SJCRH30 (cell line): ENCODE measurements at places on chromosomes 2 and 18.

GRCh38 chr18:24497031-24497754 is 36.8 kb downstream of the HRH4 start:
- DNase-seq: no peak
- H3K36me3 ChIP-seq: no peaks in the 10 kb centered on the region
- no peak overlapping the region for H3K27ac ChIP-seq
- H3K27me3 ChIP-seq: no peaks in the 10 kb centered on the region

GRCh38 chr2:177243476-177243875 is 21.1 kb downstream of the NFE2L2 start:
- no peaks in the 10 kb centered on the region for H3K27me3 ChIP-seq
- H3K4me3 ChIP-seq: no peak overlapping the region
- H3K4me1 ChIP-seq: peaks cover 45% of the 10 kb centered on the region
- H3K27ac ChIP-seq: no peak overlapping the region; the same call in 1 of the 2 replicates
- no peak for DNase-seq
- no peaks in the 10 kb centered on the region; the same call in 1 of the 2 replicates for H3K36me3 ChIP-seq

- H3K4me3 ChIP-seq: no peak overlapping the region
- H3K27ac ChIP-seq: no peak overlapping the region
- H3K27me3 ChIP-seq: no peaks in the 10 kb centered on the region
- DNase-seq: no peak
- H3K36me3 ChIP-seq: no peaks in the 10 kb centered on the region
Measured at GRCh38 chr2:206858687-206859329, 80.5 kb upstream of the CPO start.

DNA sequence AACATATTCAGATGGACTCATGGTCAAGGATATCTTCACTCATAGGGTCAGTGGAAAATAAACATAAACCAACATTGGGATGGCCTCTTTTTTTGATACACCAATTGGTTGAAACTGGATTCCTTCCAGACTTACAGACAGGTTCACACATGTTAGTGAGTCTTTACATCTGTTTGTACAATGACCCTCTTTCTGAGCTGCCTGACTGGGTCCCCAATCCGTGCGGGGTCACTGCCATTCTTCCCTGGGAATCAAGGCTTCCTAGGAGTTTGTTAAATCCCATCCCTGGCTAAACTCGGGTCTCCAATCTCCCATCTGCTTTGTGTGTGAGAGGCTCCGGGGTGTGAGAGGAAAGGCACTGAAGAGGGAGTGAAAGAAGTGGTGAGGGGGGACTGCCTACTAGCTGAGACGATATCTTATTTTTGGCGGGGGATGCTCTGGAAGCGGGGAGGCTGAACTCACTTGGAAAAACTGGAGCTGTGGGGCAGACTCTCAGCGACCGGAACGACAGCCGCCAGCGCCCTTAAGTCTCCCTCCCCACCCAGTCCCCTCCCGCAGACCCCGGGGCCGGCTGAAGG is 487 bp downstream of the STARD6 start:
- peak overlapping the region; percentile 74 for H3K4me3 ChIP-seq
- no peaks in the 10 kb centered on the region for H3K27me3 ChIP-seq
- H3K27ac ChIP-seq: peak overlapping the region; percentile 86
- H3K4me1 ChIP-seq: 0 out of 2 replicates have a peak, but pooled peaks cover 4% of the 10 kb centered on the region
- no peak for DNase-seq

DNA sequence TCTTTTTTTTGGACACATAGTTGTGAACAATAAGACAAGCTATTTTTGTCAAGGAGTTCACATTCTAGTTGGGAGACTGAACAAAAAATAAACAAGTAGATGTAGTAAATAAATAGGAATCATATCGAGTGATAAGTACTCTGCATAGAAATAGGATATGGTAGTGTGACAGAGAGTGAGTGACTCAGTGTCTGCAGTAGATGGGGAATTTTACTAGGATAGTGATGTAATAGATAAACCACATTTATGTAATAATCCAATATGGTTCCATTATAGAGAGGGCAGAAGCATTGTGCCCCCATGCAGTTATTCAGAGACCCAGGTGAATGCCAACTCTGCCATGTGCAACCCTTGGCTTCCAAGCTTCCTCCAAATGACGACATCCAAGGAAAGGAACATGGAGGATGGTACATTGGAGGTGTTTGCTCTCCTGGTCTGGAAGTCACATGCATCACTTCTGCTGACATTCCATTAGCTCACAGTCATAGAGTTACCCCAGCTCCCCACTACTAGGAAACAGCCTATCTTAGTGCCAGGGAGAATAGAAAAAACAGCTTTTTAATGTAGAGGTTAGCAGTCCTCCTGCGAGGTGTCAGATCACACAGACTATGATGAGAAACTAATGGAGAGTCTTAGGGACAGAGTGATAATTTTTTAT is 595.4 kb downstream of the NYAP2 start:
- no peak for DNase-seq
- H3K36me3 ChIP-seq: no peaks in the 10 kb centered on the region
- no peak overlapping the region for H3K27ac ChIP-seq
- H3K27me3 ChIP-seq: no peaks in the 10 kb centered on the region
- H3K4me3 ChIP-seq: no peak overlapping the region

DNA sequence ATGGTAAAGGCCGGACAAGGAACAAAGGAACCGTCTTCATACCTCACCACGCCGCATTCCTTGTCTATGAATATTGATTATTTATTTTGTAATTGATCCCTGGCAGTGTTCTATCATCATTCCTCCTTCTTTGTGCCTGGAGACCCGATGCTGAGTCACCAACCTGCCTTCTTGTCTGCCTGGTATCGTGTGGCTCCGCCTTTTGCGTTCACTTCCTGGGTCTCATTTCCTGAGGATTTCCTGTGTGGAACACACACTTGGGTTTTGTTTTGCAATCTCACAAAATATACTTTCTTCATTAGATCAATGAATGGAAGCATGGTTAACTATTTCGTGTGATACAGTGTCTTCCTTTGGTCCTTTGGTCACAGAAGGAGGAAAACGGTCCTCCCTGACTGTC is 95.5 kb upstream of the SNTG2 start:
- no peak overlapping the region for H3K4me3 ChIP-seq
- no peaks in the 10 kb centered on the region for H3K27me3 ChIP-seq
- no peak for DNase-seq
- H3K27ac ChIP-seq: no peak overlapping the region
- H3K4me1 ChIP-seq: peaks cover 22% of the 10 kb centered on the region

- H3K4me3 ChIP-seq: no peak overlapping the region
- H3K36me3 ChIP-seq: no peaks in the 10 kb centered on the region
- no peak for DNase-seq
- H3K27me3 ChIP-seq: no peaks in the 10 kb centered on the region
- no peaks in the 10 kb centered on the region for H3K4me1 ChIP-seq
Measured at GRCh38 chr18:22330508-22330907, 87.2 kb downstream of the CTAGE1 start.

DNA sequence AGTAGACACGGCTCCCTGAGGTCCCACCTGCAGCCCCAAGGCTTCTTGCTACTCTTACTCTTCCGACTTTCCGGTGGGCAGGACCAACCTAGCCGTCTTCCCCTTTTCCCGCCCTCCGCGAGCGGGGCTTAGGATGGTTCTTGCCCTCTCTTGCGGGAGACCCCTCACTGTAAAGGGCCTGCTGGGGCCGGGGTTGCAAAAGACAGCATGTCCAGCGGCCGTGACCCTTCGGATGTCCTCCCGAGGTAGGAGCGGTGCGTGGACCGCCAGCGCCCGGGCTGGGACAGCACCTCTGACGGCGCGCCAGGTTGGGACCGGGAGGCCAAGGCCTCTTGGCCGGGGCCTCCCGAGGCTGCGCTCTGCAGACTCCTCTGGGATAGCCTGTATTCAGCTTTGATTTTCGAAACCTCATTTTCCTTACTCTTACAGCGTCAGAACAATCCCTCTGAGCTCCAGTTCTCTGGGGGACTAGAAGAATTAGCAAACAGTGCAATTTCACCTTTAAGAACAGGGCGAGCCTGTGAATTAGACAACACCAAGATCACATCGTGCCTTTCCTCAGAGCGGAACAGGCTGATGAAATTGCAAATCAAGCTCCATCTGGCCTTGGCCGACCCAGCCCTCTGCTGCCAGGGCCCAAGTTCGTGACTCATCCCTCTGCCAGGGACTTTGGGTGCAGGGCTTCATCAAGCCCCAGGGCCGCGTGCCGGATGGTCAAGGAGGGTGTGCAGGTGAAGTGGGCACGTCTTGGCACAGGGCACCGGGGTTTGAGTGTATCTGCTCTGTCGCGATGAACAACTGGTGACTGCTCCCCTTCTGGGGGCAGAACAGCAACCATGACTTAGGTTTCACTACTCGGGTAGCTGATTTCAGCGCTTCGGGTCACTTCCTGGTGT is 777 bp downstream of the MOCOS start:
- H3K4me3 ChIP-seq: no peak overlapping the region
- DNase-seq: no peak
- no peaks in the 10 kb centered on the region for H3K36me3 ChIP-seq
- no peak overlapping the region for H3K27ac ChIP-seq
- H3K27me3 ChIP-seq: no peaks in the 10 kb centered on the region

DNA sequence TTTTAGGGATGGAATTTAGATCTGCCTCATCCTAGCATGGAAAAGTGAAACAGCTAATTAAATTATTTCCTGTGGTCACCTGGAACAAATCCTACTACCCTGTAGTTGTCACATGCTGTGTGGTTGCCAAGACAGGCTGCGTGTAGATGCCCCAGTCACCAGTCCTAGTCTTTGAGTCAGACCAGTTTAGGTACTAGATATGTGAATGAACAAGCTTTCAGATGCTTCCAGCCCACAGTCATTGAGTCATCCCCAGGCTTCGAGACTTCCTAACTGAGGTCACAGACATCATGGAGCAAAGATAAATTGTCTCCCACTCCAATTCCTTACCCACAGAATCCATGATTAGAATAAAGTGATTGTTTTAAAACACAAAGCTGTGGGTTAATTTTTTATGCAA is 35.8 kb upstream of the GRB14 start:
- H3K27me3 ChIP-seq: no peaks in the 10 kb centered on the region
- no peaks in the 10 kb centered on the region for H3K36me3 ChIP-seq
- no peak for DNase-seq
- no peak overlapping the region for H3K27ac ChIP-seq
- H3K4me1 ChIP-seq: no peaks in the 10 kb centered on the region
- H3K4me3 ChIP-seq: no peak overlapping the region

DNA sequence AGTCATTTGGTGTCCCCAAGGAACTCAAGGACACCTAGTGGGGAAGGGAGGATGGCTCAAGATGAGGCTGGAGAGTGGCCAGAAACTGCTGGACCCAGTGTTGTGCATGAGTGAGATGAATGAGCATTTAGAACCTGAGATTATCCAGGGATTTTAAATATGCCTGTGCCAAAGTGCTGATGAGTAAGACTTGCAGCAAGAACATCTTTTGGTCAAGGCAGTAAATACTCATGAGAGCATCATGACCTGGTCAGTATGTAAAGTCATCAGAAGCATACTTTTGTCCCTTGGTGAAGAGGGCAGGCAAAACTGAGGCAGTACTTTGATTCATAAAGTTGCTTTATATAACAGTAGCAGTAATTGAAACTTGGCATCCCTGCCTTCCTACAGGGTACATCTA is 3.1 kb upstream of the SPP2 start:
- H3K27me3 ChIP-seq: no peaks in the 10 kb centered on the region
- H3K36me3 ChIP-seq: no peaks in the 10 kb centered on the region
- no peak overlapping the region for H3K4me3 ChIP-seq
- H3K27ac ChIP-seq: no peak overlapping the region
- peaks cover 10% of the 10 kb centered on the region; the same call in 1 of the 2 replicates for H3K4me1 ChIP-seq

DNA sequence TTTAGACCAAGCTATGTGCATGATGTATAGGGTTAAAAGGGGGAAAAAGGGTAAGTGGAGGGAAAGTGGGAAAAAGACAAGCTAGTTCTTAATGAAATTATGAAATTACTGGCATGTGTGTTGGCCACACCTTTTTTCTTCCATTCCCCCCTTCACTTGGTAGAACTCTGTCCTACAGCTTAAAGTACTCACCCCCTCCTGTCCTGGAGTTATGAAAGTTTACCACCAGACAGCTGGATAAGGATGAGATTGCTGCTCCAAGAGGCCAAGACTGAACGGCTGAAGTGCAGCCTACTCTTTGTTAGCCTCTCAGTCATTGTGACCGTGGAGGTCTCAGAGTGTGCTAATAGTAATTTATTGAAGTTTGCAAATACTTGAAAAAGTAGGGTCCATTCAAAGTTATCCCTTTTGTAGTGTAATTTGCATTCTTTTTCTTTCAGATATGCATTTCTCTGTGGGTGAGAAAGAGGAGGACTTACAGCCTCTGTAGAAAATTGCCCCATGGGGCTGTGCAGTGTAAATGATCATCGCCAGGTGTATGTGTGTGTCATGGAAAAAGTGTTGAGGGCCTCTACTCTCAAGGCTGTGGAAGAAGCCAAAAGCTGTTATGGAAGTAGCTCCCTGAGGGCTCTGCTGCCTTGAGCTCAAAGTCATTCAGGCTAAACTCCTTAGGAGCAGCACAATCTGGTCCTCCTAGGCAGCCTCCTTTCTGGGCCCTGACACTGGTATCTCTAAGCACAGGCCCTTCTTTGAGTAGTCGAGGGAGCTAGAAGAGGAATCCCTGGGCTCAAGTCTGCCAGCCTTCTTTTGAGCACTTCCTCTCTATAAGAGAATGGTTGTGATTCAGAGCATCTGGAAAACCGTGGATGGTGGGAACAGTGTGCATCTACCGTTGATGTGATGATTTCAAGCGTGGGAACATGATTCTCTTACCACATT is 46.2 kb downstream of the LHCGR start:
- H3K36me3 ChIP-seq: no peaks in the 10 kb centered on the region
- no peaks in the 10 kb centered on the region for H3K4me1 ChIP-seq
- no peak overlapping the region for H3K27ac ChIP-seq
- no peak for DNase-seq
- H3K27me3 ChIP-seq: no peaks in the 10 kb centered on the region
- H3K4me3 ChIP-seq: no peak overlapping the region

- H3K27ac ChIP-seq: no peak overlapping the region
- H3K36me3 ChIP-seq: no peaks in the 10 kb centered on the region
- H3K27me3 ChIP-seq: no peaks in the 10 kb centered on the region
- no peak for DNase-seq
- H3K4me3 ChIP-seq: no peak overlapping the region
Measured at GRCh38 chr2:179082697-179083096, 32.8 kb upstream of the CCDC141 start.

- H3K27me3 ChIP-seq: no peaks in the 10 kb centered on the region
- no peaks in the 10 kb centered on the region for H3K4me1 ChIP-seq
- H3K36me3 ChIP-seq: no peaks in the 10 kb centered on the region
- DNase-seq: no peak
- no peak overlapping the region for H3K27ac ChIP-seq
Measured at GRCh38 chr2:192593561-192593960, 398.8 kb upstream of the TMEFF2 start.

DNA sequence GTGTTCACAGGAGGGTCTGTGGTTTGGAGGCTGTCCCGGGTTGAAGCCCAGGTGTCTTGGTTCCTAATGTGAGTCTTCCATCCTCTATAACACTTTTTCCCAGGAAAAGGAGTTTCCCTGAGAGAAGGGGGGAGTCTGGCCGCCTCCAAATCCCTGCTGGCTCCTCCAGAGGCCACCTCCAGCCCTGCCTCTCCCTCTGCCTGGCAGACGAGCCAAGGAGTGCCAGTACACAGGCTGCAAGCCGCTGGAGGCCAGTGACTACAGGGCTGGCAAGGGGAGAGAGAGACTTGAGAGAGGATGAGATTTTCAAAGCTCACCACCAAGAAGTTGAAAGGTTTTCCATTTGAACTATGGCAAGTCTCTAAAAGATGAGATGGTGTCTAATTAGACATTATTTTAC is 154.2 kb upstream of the ID2 start:
- H3K4me1 ChIP-seq: peaks cover 13% of the 10 kb centered on the region
- H3K4me3 ChIP-seq: no peak overlapping the region
- no peaks in the 10 kb centered on the region for H3K36me3 ChIP-seq
- no peaks in the 10 kb centered on the region for H3K27me3 ChIP-seq
- DNase-seq: no peak
